ENCODE measurements at places on chromosomes 1 and 21. TPM values are rescaled to one million over a fixed set of nuclear protein-coding genes. Genes with fewer than 3 reads are reported as not detected.
A peak's percentile ranks its signal among the peaks of the same experiment; 100 is the strongest.

GRCh38 chr1:202593845-202594244 lies 116.4 kb downstream of the SYT2 start:
- DNase-seq, result no peak

GRCh38 chr1:58477390-58477789 lies 69.1 kb downstream of the OMA1 start:
- no peak for DNase-seq

GRCh38 chr1:117346206-117346928 lies 20.9 kb upstream of the MAN1A2 start:
- DNase-seq, result no peak

DNA sequence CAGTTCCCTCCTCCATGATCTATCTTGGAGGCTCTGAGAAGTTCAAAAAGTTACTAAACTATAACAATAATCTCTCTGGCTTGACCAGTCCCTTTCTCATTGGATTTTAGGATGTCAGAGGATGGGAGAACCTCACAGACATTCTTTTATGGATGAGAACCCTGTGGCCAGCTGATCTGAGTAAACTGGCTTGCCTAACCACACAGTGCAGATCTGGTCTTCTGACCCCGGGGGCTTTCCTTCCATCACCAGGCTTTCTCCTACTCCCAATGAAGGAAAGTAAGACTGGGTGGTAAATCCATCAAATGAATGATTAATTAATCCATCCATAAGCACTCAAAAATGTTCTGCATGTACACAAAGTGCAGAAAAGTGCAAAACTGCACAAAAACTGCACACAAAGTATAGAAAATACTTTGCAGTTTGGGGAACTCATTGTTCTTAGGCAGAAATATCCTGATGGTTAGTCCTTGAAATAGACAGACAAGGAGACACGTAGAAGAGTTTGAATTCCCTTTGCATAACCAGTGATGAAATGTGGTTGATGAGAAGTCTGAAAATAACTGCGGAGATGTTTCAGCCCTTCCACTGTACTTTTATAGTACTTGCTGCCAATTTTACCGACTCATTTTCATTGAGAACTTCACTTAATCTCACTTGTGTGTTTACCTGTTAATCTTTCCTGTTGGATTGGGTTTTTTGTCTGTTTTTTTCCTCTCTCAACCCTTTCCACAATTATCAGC lies 2.5 kb upstream of the F3 start:
- DNase-seq, result no peak

GRCh38 chr1:119222271-119222670 lies 81.8 kb upstream of the WARS2 start:
- no peak for DNase-seq

DNA sequence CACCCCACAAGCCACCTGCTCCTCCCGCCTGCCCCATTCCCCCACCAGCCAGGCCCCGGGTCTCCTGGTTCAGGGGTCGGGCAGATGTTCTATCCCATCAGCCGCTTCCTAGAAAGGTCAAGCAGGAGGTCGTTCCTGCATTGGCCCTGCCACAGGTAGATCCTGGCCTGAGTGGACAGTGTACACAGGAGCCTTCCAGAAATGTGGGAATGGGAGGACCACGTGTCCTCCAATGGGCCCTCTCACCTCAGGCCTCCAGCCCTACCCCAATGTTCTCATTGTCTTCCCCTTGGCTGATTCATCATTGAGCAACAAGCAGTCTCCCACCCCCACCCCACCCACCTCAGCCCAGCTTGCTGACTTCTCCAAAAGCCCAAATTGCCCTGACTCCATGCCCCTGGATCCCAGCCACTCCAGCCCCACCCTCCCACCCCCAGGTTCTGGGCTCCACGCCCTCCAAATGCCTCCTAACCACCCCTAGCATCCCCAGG lies 2.1 kb downstream of the S100A16 start:
- no peak for DNase-seq

- no peak for DNase-seq
These were observed 7.8 kb downstream of the PHTF1 start for GRCh38 chr1:113751516-113751915.

- no peak for DNase-seq
These were observed 57.9 kb downstream of the CACHD1 start for GRCh38 chr1:64527786-64528185.

GRCh38 chr1:70896224-70896623 lies 151.4 kb downstream of the PTGER3 start:
- DNase-seq, result peak; percentile 42

DNA sequence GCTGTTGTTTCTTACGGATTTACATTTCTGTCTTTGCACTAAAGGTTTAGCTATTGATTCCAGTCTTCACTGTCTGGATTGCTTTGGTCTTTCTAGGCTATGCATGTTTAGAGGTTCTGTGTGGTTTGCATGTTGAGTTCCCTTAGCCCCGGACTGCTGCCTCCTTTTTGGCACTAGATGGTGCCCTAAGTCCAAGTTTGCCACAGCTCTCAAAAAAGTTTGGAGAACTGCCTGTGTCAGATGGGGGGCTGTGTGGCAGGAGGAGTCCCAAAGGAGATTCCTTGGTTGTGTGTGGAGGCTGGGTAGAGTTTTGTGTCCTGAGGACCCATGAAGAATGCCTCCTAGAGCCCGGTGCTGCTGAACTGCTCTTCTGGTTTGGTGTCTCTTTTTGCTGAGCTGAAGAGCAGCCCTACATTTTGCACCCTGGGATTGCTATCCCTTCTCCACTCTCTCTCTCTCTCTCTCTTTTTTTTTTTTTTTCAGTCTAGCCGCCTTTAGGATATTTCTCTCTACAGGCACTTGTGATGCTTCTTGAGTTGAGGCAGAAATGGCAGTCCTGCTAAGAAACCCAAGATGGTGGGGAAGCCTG lies 74.4 kb downstream of the PTGS2 start:
- DNase-seq, result peak; percentile 76

DNA sequence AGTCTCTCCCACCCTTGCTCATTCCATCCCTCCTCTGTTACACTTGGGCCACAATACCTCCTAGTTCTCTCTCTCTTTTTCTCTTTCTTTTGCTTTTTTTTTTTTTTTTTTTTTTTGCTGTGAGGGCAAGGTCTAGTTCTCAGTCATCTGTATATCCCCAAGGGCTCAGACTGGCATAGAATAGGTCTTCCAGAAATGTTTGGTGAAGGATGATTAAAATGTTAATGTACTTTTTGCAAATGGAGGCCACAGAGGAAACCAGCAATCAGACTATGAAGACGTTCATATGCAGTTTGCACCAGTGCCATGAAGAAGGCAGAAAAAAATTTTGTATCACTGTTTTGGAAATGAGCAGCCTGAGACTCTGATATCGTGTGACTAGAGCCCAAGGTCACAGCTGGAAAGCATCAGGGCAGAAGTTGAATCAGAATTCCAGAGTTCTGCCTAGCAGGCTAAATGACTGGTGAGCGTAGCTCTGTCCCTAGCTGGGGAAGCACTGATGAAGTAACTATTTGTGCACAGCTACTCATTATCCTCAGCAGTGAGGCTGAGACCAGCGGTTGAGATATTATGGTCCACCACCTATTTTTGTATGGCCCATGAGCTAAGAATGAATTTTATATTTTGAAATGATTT lies 186.5 kb downstream of the TGFBR3 start:
- no peak for DNase-seq

DNA sequence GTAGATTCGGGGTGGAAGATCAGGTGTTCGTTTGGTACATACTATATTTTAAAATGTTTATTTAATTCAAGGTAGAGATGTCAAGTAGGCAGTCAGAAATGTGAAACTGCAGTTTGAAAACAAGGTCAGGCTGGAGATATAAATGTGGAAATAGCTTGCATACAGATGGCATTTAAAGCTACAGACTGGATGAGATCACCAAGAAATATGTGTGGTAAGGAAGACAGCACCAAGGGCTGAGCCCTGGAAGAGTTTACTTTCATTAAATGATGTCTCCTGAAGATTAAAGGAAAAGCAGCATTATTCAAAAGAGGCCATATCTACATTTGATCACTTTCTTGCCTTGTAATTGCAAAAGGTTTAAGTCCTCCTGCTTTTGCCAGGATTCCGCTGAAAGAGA lies 271.3 kb downstream of the PTBP2 start:
- no peak for DNase-seq

DNA sequence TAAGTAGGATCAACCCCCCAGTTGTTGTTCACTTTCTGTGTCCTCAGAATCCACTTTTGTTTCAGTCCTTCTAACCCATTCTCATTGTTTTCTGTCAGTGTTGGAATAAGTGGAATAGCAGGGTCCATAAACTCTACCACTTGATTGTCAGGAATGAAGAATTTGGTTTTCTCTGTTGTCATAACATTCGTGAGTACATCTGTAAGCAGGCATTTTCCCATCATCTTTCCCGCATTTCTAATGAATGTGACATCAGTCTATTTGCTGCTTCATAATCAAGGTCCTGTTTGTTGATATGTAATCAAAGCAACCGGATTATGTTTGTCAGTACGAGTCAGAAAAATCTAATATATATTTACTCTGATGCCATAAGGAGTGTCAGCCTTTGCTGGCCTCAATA lies 147.1 kb downstream of the KIF26B start:
- no peak for DNase-seq

GRCh38 chr1:73161418-73161817 lies 879.1 kb upstream of the NEGR1 start:
- no peak for DNase-seq

GRCh38 chr1:174007851-174008250 lies 14.3 kb downstream of the RC3H1 start:
- no peak for DNase-seq

GRCh38 chr21:14096172-14096571 lies 114.6 kb downstream of the LIPI start:
- DNase-seq, result no peak

GRCh38 chr1:100627054-100627716 lies 89.2 kb downstream of the GPR88 start:
- DNase-seq, result peak; percentile 32

DNA sequence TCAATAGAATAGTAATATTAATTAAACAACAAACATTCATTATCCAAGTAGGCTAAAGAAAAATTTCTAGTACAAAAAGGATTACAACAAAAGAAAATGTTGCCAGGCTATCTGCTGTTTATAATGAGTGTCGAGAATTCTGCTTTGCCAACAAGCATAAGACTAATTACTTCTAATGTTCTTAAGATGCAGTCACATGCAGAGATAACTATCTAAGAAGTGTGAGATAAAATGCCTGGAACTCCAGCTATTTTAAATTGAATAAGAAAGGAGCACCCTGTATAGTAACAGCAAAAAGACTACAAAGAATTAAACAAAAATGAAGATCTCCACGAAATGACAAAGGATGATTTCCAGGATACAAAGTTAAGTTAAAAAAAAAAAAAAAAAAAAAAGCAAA lies 59.9 kb downstream of the APP start:
- no peak for DNase-seq

- DNase-seq, result no peak
These were observed 538 bp downstream of the GBP2 start for GRCh38 chr1:89125240-89125912.

GRCh38 chr1:119549719-119550132 lies 42.7 kb downstream of the HSD3B1 start:
- peak; percentile 87 for DNase-seq

- DNase-seq, result no peak
These were observed 596 bp downstream of the CD247 start for GRCh38 chr1:167517535-167518330.

GRCh38 chr1:55375617-55376258 lies 160.6 kb upstream of the USP24 start:
- peak; percentile 77 for DNase-seq

- no peak for DNase-seq
These were observed 58.4 kb downstream of the ITPKB start for GRCh38 chr1:226680653-226681052.

- DNase-seq, result no peak
These were observed 257.7 kb upstream of the SGIP1 start for GRCh38 chr1:66276218-66276617.

- no peak for DNase-seq
These were observed 90.8 kb downstream of the USH2A start for GRCh38 chr1:216332462-216332861.

- no peak for DNase-seq
These were observed 141.2 kb downstream of the VPS13D start for GRCh38 chr1:12371053-12371452.

DNA sequence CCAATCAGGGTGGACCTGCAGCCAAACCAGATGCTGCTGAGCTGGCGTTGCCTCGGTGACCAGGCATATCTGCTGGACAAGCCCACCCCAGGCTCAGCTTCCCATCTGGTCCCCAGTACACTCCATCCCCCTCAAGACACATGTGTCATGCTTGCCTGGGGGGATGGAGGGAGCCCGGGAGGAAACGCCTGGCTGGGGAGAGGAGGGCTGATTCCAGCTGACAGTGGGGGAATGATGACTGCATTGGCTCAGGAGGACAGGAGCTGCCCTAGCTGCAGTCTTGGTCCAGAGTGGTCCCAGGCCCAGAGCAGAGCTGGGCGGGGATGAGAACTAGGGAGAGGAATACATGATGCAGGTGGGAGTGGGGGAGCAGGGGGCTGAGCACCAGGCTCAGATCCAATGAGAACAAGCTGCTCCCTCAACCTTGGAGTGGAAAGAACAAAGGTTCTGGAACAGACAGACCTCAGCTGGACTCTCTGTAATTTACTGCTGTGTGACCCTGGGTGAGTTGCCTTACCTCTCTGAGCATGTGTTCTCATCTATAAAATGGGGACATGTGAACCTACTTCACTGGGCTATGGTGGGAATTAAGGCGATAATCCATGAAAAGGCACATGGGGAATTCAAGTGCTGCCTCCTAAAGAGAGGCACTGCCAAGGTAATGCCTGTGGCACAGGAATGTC lies 23.1 kb upstream of the ECE1 start:
- DNase-seq, result no peak

DNA sequence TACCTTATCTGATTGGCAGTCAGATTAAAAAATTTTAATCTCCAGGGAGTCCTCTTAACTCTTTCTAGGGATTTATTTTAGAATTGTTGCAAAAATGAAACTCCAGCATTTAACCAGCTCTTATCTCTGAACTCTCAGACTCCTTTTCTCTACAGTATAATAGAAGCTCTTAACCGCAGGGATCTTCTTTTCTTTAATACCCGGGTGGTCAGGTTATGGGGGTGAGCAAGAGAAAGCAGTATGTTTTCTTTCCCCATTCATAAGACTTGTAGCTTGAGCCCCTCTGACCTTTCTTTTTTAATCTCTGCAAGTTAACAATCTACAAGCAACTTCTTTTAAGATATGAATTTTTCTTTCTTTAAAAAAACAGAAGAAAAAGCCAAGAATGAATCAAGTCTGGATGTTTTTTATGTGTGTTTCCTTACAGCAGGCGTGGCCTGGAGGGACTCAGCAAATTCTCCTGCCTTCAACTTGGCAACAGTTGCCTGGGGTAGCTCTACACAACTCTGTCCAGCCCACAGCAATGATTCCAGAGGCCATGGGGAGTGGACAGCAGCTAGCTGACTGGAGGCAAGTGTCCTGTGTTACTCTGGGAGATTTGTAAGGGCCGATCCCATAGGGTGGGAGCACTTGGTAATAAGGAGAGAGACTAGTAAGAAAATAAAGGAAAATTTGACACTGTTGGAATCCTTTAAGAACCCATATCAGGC lies 13.4 kb upstream of the OLFML3 start:
- no peak for DNase-seq

- DNase-seq, result no peak
These were observed 52.7 kb upstream of the KIAA0040 start for GRCh38 chr1:175245324-175245723.

GRCh38 chr1:243827206-243827605 lies 22.8 kb downstream of the AKT3 start:
- DNase-seq, result no peak

Gene TSACC
- 4.5 TPM for total RNA-seq

Gene ANXA9
- 0.19 TPM for total RNA-seq

Gene LCE1A
- total RNA-seq, result not detected

Gene KRTAP19-1
- not detected for total RNA-seq

Gene MTARC1
- total RNA-seq, result not detected

Gene TAS1R1
- total RNA-seq, result not detected

Gene UTS2
- total RNA-seq, result not detected

Gene ASCL5
- not detected for total RNA-seq

Gene SPATA45
- total RNA-seq, result not detected

Gene FBLIM1
- total RNA-seq, result not detected

Gene RUNX1
- 20.5 TPM for total RNA-seq

Gene KRTAP11-1
- not detected for total RNA-seq

All from Karpas-422 (cell line).